Stimulated activated CD8-positive, alpha-beta memory T cell treated with anti-CD3 and anti-CD28 coated beads, Interleukin-7, amount 100 ng/mL, for 1 hour (primary cell): ENCODE measurements at places on chromosomes 1 and 21.

DNA sequence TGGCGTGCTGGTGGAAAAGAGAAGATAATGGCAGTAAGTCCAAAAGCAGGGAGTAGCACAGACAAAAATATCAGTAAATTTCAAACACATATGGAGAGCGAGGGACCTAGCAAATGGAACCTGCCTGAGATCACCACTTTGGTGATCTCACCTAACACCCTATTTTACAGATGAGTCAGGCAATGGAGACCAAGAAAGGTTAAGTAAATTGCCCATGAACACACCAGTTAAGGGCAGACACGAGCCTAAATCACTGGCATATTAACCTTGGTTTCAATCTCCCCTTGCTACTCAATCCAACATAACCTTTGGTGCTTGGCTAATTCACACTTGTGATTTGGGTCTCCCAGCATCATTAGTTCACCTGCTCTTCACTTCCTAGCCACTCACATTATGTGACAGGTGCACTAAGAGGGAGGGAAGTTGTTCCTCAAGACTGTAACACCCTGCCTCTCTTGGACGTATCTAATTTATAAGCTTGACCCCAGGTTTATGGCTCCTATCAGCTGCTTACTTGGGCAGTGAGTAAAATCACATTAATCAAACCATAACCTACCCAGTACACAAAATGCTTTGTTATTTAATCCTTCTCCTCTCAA, 11.5 kb downstream of the ZNF697 start:
- no peak for DNase-seq

DNA sequence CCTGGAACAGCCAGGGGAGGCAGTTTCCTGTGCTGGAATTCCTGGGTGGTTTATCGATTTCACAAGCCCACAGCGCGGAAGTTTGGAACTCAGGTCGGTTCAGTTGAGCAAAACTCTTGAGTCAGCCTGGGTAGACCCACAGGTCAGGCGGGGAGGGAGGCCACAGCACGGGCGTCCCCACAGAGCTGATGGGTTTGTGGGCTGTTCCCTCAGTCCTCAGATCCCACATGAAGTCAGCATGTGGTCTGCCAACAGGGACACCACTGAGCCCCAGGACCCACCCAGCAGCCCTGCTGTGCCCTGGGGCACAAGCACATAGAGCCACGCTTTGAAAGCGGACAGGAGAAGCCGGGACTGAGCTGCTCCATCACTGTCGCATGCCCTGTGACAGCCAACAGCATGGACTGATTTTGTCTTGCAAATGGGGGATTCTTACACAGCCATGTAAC, 17.4 kb downstream of the BMP8A start:
- no peak for DNase-seq

DNA sequence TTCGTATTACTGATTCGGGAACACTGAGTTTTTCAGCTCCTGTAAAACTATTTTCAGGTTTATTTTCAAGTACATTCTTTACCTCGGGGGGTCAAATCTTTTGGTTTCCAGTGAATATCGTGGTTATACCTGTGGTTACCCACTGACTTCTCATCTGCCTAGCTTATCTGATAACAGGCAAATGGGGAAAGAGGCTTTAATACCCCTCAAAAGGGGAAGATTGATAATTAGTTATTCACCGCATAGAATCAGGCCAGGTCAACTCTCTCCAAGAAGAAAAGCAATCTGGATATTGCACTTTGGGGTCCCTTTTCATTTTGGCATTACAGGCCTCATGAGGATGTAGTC, 23.0 kb downstream of the RUNX1 start:
- no peak for DNase-seq

- DNase-seq, result no peak
Measured at GRCh38 chr1:46774297-46774696, 24.5 kb upstream of the CYP4B1 start.

DNA sequence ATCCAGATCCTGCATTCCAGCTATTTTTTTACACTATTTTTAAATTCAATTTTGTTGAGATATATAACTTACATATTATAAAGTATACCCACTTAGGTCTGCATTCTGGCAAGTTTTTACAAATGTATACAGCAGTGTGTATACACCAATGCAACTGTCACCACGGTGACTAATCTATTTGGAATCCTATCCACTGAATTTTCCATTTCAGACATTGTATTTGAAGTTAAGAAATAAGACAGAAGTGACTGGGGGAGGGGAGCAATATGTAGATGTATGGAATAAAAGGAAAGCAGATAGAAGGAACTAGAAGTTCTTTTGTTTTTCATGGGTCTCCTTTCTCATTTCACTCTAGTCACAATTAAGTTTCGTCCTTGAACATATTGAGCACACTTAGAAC, 431.5 kb upstream of the CHRM3 start:
- no peak for DNase-seq

GRCh38 chr21:44425307-44425894, 29.9 kb upstream of the LRRC3 start:
- DNase-seq, result no peak

- DNase-seq, result no peak
Measured at GRCh38 chr1:30472526-30472925, 250.9 kb downstream of the MATN1 start.

DNA sequence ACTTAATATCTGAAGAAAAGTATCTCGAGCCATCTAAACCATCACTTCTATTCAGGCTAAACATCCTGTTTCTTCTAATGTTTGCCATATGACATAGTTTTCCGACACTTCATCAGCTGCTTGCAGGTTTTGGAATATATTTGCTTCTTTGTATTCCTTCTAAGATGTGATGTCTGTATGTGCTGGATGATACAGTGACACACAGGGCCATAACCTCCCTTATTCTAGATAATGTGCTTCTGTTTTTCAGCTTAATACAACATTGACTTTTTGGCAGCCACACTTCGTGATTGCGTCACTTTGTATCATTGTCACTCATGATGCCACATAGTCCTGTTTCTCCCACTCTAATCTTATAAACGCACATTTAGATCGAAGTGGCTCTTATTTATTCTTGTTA, 156.3 kb downstream of the CRB1 start:
- no peak for DNase-seq

DNA sequence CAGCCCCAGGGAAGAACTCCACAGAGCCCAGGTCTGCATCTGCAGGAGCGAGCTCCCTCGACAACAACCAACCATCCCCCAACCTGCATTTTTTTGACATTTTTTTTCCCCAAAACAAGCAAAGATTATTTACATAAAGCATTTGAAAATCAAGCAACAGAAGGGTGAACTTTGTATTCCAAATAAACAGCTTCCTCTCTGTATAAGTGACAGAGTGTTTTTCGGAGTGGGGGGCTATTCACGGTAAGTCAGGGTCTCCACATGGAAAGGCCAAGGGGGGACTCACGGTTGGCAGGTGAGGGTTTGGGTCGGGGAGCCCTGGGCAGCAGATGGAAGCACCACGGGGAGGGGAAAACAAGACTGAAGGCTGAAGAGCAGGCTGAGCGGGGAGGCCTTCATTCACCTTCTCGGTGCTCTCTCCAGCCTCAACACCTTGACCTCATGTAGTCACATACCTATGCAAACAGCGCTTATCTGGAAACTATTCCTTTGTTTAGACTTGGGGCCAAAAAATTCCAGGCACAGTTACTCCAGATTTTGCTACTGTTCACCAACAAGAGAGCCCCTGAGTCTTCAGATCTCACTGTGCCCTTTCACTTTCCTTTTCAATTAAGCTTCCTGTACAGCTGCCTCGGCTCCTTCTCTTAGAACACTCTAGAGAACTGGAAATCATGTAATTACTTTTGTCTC, 27.6 kb downstream of the C2CD2 start:
- DNase-seq, result no peak

GRCh38 chr1:149843431-149844041, 55.8 kb upstream of the BOLA1 start:
- DNase-seq, result no peak

- DNase-seq, result no peak
Measured at GRCh38 chr1:114454539-114454938, 56.5 kb downstream of the TRIM33 start.

GRCh38 chr1:58454385-58454784, 92.1 kb downstream of the OMA1 start:
- DNase-seq, result no peak

- DNase-seq, result no peak
Measured at GRCh38 chr1:27878039-27878438, 5.7 kb downstream of the THEMIS2 start.

- no peak for DNase-seq
Measured at GRCh38 chr1:198761859-198762616, 123.2 kb downstream of the PTPRC start.

- DNase-seq, result no peak
Measured at GRCh38 chr1:20476265-20477038, 9.6 kb downstream of the CAMK2N1 start.

DNA sequence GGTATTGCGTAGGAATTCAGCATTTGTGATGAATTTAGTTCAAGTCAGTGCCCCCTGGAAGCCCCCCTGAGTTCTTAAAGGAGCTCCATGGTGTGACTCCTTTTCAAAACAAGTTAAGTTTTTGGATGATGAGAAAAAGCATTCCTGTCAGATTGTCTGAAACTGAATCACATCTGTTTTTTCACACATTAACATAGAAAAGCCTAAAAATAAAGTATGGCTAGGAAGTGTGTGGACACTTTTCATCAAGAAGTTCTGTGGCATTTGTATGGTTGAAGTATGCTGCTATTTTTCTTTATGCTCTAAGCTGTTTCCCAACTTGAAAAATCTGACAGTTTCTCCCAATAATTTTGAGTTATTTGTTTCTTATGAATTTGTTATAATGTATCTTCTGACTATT, 33.7 kb downstream of the PRDM2 start:
- DNase-seq, result no peak

GRCh38 chr1:4269330-4269729, 369.3 kb upstream of the C1orf174 start:
- no peak for DNase-seq

DNA sequence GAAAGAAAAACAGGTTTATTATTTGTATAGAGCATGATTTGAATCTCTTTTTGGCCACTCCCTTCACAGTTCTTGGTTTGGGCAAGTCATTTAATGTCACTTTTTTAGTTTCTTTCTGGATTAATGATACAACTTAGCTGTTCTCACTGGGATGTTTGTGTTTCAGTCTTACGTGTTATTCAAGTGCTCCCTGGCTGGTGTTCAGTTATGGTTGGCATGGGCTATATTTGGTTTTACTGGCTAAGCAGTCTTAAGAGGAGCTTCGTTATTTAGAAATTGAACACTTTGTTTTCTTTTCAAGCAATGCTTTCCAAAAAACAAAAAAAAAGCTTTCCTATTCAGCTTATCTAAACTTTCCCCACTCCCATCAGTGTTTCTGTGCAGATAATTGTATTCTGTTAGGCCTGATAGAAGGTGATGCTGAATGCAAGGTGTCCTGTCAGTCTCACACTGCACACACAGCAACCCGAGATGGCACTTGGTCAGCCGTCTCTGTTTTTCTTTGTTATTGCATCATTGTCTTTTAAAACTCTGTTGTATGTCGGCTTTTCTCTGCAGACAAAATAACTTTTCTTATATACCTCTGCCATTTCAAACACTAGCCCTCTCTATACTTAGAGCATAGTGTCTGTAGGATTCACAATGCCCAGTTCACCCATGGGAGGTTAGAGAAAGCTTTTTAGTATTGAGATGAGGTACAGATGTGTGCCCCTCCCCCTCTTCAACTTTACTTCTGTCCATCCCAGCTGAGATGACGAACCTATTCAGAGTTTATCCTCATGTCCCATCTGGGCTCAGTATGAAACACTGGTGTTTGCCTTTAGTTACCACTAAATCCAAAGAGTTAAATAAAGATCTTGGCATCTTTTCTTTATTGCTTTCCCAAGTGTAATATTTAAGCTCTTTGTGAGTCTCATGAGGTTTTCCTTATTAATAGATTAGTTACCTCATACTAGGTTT, 80.2 kb downstream of the VPS13D start:
- no peak for DNase-seq

GRCh38 chr1:26450908-26451307, 18.8 kb downstream of the DHDDS start:
- DNase-seq, result no peak

GRCh38 chr1:190416239-190416638, 61.4 kb downstream of the BRINP3 start:
- no peak for DNase-seq

GRCh38 chr1:159171254-159171687, at the start of gene CADM3:
CADM3 (plus strand) TSS chr1:159171615; CDS start chr1:159171766, 151 bp downstream.
- no peak for DNase-seq

DNA sequence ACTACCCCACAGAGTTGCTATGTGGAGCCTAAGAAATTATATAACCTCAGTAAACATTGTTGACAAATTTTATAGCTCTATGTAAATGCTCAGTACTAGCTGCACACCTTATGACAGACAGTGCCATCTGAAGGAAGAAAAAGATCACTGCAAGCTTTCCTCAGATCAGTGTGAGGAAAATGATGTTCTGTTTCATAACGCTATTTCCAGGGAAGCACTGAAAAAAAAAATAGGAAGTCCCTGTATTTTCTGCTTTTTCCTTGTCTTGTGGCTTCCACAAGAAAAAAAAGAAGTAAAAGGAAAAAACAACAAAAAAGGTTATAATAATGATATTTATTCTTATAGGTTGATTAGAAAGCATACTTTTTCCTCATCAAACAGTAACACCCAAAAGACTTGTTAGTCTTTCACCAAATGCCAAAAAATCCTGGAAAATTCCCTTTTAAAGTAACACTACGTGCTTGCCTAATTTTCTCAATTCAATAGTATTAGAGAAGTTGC, 23.2 kb downstream of the LYST start:
- no peak for DNase-seq

GRCh38 chr1:229102741-229103391, 168.0 kb upstream of the RAB4A start:
- no peak for DNase-seq

GRCh38 chr1:115134231-115134630, 44.9 kb upstream of the TSPAN2 start:
- no peak for DNase-seq

DNA sequence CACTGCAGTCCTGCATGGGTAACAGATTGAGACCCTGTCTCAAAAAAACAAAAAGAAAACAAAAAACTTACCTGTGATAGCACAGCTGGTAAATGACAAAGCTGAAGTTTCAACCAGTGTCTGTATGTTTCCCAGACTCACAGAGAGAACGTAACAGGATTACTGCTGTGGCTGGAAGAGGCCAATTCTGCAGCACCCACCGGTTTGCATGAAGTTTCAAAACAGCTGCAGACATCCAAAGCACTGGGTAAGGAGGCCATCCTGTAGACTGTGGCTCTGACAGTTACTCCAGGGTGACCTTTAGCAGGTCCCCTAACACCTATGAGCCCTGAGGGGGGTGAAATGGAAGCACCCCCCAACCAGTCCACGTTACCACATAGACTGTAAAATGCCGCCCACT, 7.5 kb downstream of the ID3 start:
- DNase-seq, result no peak

- no peak for DNase-seq
Measured at GRCh38 chr1:970242-970972, 4.1 kb downstream of the PLEKHN1 start.

GRCh38 chr1:202844259-202844658, 33.5 kb downstream of the PCAT6 start:
- no peak for DNase-seq

DNA sequence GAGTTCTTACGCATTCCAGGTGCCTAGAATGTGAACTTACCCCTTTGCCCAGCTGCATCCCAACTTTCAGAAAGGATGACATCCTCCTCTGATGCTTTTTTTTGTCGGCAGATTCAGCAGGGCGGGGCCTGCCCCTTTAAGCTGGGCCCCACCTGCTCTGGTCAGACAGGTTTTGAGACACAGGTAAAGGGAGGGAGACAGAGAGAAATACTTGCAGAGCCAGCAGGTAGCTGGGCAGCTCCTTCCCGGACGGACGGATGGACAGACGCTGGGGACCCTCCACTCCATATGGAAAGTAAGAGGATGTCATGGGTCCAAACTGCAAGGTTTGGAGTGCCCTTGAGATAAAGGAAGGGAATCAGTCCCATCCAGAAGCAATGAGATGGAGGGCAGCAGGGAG, at the start of gene TMEM79:
TMEM79 (plus strand) TSS at position 214 of the 400 bp plus-strand sequence. CDS start 902 bp downstream, outside the sequence.
- DNase-seq, result no peak
